ENCODE measurements at places on chromosomes 16 and 17. TPM values are rescaled to one million over a fixed set of nuclear protein-coding genes. Genes with fewer than 3 reads are reported as not detected.

GRCh38 chr16:54935266-54935968, 4.8 kb downstream of the IRX5 start:
- no peak for DNase-seq

The APOBR gene
- 49.8 TPM for total RNA-seq

DNA sequence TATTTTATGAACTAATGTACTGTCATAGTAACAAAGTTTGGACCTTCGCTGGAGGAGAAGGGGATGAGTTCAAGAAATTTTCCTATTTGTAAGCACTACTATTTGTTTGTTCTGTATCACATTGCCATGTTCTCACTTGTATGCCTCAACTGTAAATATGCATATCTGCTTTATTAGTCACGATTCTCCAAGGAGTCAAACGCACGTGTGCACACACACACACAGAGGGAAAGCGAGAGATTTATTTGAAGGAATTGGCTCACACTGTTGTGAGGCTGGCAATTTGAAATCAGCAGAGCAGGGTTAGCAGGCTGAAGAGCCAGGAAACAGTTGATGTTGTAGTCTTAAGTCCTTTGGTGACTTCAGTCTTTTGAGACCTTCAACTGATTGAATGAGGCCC, 24.9 kb upstream of the MYH2 start:
- DNase-seq: no peak

The TPSD1 gene
- total RNA-seq: 0.18 TPM

Measured in left colon (tissue), 2 donors.